ENCODE measurements at places on chromosomes 1 and 21.

DNA sequence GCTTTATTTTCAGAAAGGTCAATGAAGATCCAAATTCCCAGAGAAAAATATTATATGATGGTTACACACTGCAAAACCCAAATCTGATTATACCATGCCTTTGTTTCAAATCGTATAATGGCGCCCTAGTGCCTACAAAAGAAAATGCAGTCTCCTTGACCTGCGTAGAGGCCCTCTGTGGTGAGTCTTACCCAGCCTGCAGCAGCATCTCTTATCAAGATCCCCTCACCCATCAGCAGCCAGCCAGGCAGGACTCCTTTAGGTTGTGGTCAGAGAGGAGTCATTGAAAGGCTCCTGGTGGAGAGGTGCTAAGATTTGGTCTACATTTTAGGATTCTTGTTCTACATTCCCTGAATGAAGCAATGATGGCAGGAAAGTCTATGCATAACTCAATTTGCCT is 23.7 kb upstream of the DAB1 start:
- no peak for DNase-seq

DNA sequence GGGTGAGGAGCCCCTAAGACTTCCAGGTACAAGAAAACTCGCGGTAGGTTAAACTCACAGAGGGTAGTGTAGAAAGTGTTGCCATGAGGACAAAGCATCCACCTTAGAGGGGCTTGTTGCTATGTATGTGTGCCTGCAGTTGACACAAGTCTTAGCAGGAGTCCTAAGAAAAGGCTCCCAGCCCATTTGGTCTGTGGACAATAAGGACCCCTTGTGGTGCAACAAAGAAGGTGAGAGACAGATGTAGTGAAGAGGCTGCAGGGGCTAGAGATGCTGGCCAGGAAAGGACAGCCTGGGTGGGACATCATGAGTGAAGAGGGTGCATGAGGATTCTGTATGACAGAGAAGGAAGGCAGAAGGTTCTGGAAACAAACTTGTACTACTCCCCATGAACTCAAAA is 36.3 kb upstream of the IL10 start:
- no peak for DNase-seq

- no peak for DNase-seq
These were observed 4.9 kb upstream of the TTLL10 start for GRCh38 chr1:1168451-1169411.

- DNase-seq = peak; percentile 97
These were observed at the start of gene SHC1 for GRCh38 chr1:154970631-154971340. SHC1 (minus strand) TSS chr1:154970747; CDS start chr1:154970526, 221 bp downstream.

DNA sequence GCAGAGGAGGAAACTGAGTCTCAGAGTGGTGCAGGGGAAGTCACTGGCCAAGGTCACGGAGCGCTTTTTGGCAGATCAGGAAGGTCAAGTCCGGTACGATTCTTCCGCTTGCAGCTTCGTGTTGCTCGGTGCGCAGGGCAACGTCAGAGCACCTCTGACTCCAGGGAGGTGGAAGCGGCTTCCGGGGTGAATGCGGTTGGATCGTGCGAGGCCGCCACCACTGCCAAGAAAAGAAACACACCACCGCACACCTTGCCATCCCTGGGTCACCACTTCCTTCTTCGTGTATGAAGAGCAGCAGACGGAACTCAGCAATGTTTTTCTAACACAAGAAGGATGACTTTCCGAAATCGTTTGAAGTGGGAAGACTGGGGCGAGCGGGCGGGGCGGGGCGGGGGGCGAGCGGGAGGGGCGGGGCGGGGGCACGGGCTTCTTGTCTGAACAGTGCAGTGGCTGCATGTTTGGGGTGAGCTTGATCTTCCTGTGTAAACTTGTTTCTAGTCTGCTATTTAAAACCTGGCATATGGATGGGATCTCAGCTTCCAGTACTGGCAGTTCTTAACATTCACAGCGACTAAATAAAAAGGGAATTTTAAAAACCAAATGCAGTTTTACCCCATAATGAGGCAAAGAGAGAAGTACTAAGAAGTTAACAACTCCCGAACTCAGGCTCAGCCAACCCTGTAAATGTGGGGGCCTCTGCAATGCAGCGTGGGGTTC is 300.0 kb downstream of the RRAGC start:
- DNase-seq = no peak

- DNase-seq = peak; percentile 26
These were observed 12.0 kb upstream of the FCAMR start for GRCh38 chr1:206982216-206982615.

DNA sequence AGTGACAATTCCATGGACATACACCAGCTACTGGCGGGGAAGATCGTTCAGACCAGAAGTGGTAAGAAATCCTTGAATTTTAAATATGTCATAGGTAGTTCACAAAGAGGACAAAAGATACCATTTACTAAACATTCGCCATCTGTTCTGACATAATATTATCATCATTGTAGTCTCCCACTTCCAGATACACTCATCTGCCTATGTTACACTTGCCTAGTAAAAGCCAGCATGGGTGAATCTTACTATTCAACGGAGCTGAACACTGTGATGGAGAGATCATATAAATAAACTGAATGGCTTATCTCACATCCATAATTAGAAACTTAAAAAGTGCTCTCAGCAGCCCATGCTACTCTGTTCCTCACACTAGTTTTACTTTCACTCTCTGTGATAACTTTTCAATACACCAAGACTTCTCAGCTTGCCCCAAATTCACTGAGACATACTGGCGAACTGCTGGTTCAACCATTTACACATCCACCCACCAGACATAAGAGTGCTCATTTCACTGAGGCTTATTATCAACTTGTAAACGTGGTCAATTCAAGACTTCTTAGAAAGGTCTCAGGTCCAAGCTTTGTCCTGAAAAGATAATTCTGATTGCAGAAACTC is 463 bp upstream of the PRRC2C start:
- no peak for DNase-seq

DNA sequence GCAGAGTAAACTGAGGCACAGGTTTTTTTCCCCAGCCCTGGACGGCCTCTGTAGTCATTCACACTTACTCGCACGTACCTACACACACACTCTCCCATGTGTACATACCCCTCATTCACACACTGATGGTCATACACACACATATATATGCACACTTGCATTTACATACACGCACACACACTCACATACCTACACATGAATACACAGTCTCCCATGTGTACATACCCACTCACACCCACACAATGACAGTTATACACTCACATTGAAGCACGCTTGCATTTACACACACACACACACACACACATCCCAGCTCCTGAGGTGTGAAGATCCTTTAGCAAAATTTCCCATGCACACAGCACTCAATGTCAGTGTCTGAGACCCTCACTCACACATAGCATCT is 766 bp upstream of the FAM131C start:
- DNase-seq = no peak

DNA sequence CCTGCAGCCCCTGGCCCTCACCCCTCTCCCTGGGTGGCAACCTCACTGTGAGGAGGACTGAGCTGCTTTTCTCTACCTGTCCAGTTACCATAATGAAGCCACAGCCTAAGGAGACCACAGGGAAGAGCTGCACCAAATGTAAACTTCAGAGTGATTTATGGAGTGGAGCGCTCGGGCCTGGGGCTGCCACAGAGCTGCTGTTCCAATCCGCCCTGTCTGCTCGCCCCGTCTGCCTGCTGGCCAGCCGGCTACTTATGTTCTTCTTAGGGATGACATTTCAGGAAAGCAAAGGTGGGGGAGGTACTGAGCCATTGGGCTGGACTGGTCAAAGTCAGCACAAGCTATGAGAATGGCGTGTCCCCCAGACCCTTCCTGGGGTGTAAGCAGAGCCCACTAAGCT is 17.9 kb downstream of the SYT6 start:
- DNase-seq = no peak

- DNase-seq = no peak
These were observed 103.7 kb upstream of the PRMT6 start for GRCh38 chr1:106952776-106953175.

- no peak for DNase-seq
These were observed 192.0 kb upstream of the JUN start for GRCh38 chr1:58975888-58976287.

GRCh38 chr1:59718989-59719360 is 95.8 kb upstream of the HOOK1 start:
- no peak for DNase-seq

DNA sequence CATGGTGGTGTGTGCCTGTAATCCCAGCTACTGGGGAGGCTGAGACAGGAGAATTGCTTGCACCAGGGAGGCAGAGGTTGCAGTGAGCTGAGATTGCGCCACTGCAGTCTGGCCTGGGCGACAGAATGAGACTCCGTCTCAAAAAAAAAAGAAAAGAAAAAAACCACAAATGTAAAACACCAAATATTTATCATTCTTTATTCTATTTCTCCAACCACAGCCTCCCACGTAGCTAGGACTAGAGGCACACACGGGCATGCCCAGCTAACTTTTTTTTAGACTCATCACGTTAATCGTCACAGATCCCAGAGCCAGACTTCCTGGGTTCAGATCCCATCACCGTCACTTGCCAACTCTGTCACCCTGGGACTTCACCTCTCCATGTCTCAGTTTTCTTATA is 13.5 kb downstream of the DNAJC16 start:
- no peak for DNase-seq

GRCh38 chr1:30675761-30676160 is 47.6 kb downstream of the MATN1 start:
- no peak for DNase-seq

DNA sequence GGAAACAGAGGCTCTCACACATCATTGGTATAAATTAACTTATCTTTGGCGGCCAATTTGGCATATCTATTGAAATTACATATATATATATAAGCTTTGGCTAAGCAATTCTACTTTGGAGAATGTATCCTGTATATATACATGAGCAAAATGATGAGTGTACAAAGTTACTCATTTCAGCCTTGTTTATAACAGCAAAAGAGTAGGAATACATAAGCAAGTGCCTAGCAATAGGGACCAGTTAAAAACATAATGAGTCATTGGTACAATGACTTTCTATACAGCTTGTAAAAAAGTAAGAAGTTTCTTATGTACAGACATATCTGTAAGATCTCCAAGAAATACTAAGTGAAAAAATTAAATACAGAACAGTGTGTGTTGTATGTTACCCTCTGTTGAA is 190.8 kb downstream of the LTN1 start:
- no peak for DNase-seq

DNA sequence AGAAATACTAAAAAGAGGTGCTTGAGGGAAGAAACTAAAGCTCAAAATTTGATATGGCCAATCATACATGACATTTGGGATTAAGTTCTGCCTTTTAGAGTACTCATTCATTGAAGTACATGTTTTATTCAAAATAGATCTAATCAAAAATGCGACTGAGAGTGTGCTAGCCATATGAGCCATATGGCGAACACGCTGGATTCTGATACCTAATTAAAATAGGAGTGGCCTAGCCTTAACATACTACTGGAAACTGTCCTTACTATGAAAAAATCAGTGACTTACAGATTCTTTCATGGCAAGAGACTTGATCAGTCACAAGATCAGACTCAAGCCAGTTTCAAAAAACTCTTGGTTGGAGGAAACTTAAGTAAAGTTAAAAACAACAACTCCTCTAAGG is 73.9 kb downstream of the PTGER3 start:
- DNase-seq = no peak

GRCh38 chr1:221315330-221315729 is 426.6 kb downstream of the DUSP10 start:
- DNase-seq = no peak

GRCh38 chr1:87800006-87800405 is 471.3 kb downstream of the LMO4 start:
- DNase-seq = no peak

- no peak for DNase-seq
These were observed 14.4 kb downstream of the TMPRSS3 start for GRCh38 chr21:42381347-42381984.

GRCh38 chr1:215475796-215476481 is 91.2 kb upstream of the KCTD3 start:
- DNase-seq = no peak

DNA sequence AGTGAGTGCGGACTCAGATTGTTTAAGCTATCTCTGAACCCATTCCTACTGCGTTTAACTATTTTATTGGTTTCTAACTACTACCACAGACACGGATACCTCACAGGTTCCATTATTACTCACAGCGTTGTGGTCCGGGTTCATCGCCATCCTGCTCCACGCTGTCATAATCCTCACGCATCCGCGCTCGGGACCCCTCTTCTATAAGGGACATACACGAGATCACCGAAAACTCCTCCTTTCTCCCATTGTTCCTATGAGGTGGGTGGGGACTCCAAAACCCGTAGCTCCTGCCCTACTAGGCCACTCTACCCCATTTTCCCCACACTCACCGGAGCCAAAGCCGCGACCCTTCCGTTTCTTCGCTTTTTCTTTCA is 610 bp downstream of the RBM8A start:
- DNase-seq = no peak

GRCh38 chr1:202155478-202156021 is 4.9 kb downstream of the PTPN7 start:
- DNase-seq = no peak

DNA sequence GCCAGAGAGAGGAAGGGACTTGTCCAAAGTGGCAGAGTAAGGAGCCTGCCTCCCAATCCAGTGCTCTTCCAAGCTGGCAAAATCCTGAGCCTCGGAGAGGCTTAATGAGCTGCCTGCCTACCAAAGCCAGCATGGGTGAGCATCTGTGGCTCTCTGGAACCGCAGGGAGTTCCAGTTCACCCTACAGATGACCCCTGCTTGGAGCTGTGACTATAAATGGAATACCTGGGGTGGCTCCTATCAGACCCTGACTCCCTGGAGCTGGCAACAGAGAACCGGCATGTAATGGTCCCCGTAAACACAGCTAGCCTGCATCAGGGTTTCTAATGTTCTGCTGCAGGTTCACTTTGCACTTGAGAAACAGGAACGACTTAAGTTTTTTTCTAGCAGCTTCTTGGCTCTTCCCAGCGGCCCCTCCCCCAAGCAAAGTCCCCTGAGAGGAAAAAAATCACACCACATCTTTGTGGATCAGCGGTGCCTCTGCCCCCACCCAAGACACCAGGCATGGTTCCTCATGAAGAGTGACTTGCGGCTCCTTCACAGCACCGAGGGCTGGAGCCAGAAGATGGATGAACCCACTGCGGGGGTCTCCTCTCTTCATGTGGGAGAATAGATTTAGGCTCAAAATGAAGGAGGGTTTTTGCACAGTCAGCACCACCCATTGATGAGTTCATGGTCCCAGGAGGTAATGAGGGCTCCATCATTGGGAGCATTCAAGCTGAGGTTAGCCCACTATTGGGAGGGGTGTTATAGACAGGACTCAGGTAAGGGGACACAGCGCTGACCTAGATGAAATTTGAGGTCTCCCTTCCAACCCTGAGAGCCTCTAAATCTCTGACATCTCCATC is 79.0 kb downstream of the SYT2 start:
- DNase-seq = no peak

DNA sequence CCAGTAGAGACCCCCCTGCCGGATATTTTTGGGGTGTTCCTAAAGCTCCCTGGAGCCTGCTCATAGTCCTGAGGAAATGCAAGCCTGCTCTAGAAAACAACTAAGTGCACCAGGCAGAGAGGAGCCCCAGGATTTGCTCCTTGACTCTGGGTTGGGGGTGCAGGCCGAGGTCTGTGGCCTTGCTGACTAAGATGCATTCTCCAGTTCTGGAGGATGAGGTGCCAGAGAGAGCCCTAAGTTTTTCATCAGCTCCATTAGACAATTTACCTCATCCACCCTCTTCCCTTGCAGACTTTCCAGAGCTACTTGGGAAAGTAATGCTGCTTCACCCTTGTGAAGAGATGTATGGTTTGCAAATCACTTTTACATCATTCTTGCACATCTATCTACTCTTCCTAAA is 9.1 kb downstream of the TUFT1 start:
- DNase-seq = no peak

- DNase-seq = no peak
These were observed 11.9 kb downstream of the PTPN22 start for GRCh38 chr1:113859478-113860175.

Measured in hindlimb muscle (tissue), 1 donor.